ENCODE measurements at places on chromosomes 7 and 10.

- DNase-seq, result no peak
These were observed 25.7 kb upstream of the FAM107B start for GRCh38 chr10:14800397-14800796.

DNA sequence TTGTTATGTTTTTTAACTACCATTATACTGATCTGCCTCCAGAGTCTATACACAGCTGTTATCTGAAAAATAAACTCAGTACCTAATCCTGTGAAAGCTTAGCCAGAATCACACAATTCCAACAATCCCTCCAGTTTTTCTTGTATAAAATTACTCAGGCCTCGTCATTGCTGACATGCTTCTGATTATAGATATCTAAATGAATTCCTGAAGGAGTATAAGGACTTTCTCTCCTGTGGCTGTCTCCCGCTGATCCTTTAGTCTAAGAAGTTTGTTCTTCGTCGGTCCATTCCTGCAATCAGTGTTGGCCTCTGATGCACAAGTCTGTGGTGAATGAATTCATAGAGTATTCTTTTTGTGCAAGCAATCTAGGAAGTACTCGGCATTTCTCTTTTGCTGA, 288.9 kb upstream of the SEMA3C start:
- no peak for DNase-seq

- no peak for DNase-seq
These were observed 406.5 kb upstream of the SEMA3D start for GRCh38 chr7:85593355-85593754.

GRCh38 chr10:50403074-50403473, 151.8 kb upstream of the ASAH2 start:
- DNase-seq, result no peak

DNA sequence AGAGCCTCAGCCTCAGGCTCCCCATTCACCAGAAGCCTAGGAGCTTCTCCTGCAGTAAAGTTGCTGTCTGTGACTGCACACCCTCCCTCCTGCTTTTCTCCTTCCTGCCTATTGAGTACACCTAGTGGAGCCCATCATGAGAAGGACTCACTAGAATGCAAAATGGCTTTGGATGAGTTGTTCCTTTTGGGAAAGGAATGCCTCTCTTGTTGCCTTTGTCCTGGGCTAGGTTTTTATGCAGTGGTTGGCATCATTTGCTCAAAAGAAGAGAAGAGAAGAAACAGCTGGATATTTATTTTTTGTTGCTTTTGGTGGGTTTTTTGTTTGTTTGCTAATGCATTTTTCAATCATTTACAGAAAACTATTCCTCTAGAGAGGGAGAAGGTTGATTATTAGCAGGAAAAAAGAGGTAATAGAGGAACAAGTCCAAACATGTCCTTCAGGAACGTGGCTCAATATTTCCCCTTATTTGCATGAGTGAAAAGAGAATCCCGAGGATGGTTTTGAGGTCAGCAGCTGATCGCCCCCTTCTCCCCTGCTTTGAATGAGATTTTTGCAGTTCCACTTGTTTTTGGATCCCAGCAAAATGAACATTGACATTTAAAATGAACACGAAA, 369.9 kb upstream of the NRP1 start:
- no peak for DNase-seq

GRCh38 chr10:317271-317769, 182.1 kb downstream of the ZMYND11 start:
- DNase-seq, result no peak

DNA sequence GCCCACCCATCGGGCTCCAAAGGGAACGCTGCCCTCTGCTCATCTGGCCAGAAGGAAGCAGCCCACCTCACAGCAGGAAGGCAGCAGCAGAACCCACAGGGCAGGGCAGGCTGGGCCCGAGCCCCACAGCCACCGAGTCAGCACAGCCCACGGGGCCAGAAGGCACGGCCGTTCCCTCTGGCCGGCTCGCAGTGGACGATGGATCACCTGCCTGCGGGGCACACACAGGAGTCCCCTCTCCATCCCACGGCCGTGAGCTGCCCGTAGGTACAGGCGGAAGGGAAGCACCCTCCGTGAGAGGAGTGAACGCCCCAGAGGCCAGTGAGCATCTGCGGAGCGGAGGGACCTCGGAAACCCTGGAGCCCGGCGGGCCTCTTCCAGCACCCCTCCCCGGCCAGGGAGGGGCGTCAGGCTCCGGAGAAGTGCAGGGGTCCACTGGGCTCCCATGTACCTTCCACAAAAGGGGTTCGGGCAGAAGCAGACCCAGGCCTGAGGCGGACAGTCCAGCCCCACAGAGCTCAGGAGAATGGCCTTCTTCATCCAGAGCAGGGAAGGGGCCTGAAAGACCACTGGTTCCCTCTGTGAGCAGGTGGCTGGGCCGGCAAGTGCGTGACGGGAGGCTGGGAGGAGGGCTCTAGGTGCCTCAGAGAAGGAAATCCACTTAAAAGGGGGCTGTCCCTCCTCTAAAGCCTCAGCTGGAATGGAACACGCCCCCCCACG, 11.7 kb downstream of the NUDT1 start:
- no peak for DNase-seq

GRCh38 chr10:3893901-3894563, 109.0 kb upstream of the KLF6 start:
- peak; percentile 60 for DNase-seq

- DNase-seq, result no peak
These were observed at the start of gene CDK5 for GRCh38 chr7:151057506-151057988. Gene CDK5 (minus strand): TSS chr7:151057897. CDS start chr7:151057848, 49 bp downstream.

- DNase-seq, result peak; percentile 86
These were observed 33.0 kb downstream of the TMEM106B start for GRCh38 chr7:12244129-12244528.

DNA sequence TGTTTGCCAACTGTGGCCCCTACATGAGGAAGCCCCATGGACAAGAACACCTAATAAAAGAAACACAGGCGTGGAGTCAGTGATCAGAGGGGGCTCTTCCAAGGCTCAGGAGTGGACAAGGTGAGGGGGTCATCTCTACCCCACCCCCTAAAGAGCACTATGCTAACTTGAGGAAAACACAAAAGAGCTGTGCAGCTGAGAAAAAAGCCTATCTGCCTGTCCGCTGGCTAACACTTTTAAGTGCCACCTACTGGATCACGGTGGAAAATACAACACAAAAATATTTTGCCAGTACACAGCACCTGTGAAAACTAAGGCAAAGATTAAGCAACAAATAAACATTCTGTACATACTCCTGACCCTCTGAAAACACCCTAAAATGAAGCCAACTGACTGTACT, 53.1 kb upstream of the COBL start:
- DNase-seq, result no peak

- DNase-seq, result peak; percentile 60
These were observed 1.8 kb upstream of the ZNF503 start for GRCh38 chr10:75403144-75403938.

DNA sequence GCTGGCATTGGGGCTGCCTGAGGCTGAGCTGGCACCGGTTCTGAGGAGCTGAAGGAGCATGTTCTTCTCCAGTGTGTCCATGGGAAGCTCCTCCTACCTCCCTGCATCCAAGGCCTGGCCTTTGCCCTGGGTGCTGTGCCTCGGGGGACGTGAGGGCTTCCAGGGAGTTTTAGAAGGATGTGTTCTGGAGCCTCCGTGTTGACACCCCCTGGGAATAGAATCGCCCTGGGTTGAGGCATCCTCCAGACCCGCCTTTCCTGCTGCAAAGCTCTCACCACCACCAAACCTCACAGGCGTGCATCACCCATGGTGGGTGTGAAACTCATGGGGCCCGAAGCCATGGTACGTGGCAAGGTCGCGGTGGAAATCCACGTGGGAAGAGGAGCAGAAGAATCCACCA, 95.4 kb downstream of the DYNC2I1 start:
- DNase-seq, result no peak

DNA sequence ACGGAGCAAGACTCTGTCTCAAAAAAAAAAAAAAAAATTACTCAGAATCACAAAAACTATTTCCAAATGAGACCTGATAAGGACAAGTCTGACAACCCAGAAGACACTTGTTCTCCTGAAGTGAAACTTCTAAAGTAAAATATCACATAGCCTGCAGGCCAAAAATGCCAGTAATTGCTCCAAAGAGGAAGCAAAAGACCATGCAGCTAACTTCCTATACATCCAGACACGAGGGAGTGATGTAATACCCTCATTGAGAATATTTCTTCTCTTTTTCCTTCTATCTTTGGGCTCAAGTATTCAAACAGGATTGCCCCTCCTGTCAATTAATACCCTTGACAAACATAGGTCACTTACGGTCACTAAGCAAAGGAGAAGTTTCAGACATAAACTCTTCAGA, 31.2 kb downstream of the ARMH3 start:
- DNase-seq, result no peak

DNA sequence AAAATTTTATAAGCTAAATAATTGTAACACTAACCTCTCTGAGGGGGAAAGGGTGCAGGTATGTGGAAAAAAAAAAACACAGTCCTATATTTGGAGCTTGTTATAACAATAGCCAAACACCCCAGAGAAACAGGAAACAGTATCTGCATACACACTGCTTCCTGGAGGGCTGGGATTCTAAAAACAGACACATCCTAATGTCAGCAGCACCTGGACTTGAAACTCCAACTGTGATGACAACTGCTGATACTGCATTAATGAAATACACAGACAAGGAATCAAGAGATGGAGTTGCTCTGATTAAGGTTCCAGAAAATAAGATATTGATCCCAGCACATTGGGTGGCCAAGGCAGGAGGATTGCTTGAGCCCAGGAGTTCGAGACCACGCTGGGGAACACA, 9.3 kb downstream of the DAGLB start:
- no peak for DNase-seq

DNA sequence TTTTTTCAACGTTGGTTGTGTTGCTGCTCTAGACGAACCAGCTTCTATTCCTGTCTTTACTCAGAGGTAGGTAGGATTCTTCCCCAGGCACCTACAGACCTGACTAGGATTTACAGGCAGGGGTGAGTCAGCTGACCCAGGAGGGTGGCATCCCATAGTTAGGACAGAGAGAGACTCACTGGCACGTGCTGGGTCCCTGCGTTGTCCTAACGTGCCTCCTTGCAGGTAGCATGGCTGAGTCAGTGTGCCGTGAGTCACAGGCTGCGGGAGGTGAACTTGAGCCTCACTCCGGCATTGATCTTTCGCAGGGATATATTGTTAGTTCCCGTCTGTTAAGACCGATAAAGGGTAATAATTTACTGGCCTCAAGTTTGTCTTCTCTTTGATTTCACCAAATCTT, 96.5 kb downstream of the PFKFB3 start:
- DNase-seq, result peak; percentile 52

GRCh38 chr10:34859170-34859569, 44.1 kb upstream of the PARD3 start:
- DNase-seq, result no peak

DNA sequence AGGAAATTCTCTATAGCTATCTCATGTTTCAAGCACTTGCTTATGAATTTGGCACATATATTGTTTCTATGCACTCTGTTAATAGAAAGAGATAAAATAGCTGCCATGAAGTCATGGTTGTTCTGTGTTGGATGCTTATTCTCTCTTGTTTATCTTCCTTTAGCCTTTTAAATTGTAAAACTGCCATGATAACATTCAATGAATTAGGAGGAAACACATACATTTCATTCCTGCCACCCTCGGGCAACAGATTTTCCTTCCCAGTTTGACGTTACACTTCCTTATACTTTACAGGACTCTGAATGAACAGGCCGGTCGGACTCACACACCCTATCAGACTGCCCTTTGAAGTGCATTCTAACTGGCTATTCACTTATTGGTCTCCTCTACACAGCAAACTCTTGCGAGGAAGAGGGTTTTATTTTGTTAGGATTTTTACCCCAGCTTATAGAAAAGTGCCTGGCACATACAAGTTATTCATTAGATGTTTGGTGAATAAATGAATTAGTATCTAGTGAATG, 65.7 kb upstream of the FERD3L start:
- DNase-seq, result no peak

- DNase-seq, result no peak
These were observed 111.9 kb downstream of the RELN start for GRCh38 chr7:103877565-103877964.

DNA sequence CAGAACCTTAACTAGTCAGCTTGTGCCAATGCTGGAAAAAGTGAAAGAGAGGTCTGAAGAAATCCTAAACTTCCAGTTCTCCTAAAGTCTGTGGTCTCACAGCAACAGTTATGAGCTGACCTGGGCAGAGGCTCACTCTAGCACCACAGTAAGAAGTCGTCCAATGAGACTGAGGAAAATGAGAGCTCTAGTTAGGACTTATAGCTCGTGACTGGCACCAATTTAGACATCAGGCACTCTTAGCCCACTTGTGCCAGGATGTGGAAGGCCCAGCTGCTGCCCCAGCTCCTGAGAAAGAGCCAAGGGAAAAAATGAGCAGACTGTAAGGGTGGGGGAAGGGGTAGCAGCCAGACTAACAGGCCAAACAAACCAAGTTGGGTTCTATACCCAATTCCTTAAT, 7.6 kb downstream of the MMS19 start:
- no peak for DNase-seq

DNA sequence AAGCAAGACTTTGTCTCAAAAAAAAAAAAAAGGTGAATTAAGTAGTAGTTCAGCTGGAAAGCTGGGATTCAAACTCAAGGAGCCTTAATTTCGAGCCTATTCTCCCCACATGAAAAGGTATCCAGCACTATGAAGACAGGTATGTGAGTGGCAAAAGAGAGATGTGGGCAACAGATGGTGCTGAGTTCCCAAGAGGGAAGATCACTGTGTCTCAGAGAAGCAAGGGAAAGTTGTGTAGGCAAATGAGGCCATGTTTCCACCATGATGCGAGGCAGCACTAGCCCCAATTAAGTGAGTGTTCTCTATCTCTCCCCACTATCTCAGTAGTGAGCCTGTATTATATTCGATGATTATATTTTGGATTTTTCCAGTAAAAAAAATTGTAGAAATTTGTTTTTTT, 19.8 kb upstream of the ST7 start:
- no peak for DNase-seq

DNA sequence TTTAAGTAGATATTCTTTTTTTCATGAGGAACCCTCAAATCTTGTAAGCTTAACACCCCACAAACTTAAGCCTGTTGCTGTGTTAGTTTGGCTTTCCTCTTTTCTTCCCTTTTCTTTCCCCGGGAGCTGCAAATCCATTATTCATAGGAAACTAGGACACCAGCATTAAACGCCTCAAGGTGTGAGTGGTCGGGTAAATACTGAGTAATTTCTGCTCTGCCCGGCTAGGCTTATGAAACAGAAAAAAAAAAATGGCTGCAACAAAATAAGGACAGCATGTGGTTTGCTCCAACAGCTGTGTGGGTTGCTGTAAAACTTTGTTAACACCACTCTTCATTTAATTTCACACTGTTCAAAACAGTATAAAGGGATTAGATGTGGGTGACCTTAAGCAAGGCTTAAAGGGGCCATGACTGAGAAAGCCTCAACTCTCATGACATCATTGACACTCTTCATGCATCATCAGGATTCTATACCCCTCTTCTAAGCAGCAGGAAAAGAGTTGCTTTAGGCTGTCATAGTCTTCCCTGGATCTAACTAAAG, 104.1 kb downstream of the AOAH start:
- DNase-seq, result no peak

GRCh38 chr7:117274951-117275350, 47.9 kb downstream of the WNT2 start:
- DNase-seq, result no peak

DNA sequence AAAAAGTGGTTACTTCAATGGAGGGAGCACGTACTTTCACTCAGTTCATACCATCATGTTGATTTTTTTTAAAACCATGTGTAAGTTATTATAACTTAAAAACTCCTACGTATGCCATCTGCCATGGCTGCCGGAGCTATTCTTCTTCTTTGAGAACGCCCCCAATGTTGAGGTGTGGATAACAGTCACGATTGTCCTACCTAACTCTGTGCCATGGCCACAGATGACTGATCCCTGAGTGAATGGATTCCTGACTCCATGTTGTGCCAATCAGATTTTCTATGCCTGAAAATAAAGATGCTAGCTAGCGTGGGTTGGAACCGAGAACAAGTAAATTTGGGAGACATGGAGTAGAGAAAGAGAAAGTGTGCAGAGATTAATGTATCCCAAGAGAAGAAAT, 5.3 kb downstream of the MCMBP start:
- DNase-seq, result no peak
